GM18507 (cell line): ENCODE measurements at places on chromosomes 2 and 18.

GRCh38 chr18:49162226-49162864 lies 211.6 kb upstream of the SMAD7 start:
- no peak for DNase-seq

GRCh38 chr2:23066686-23067085 lies 318.3 kb upstream of the KLHL29 start:
- DNase-seq: no peak

GRCh38 chr18:8602040-8602439 lies 7.2 kb upstream of the RAB12 start:
- DNase-seq: no peak

GRCh38 chr2:98310010-98310409 lies 36.2 kb upstream of the CNGA3 start:
- no peak for DNase-seq

DNA sequence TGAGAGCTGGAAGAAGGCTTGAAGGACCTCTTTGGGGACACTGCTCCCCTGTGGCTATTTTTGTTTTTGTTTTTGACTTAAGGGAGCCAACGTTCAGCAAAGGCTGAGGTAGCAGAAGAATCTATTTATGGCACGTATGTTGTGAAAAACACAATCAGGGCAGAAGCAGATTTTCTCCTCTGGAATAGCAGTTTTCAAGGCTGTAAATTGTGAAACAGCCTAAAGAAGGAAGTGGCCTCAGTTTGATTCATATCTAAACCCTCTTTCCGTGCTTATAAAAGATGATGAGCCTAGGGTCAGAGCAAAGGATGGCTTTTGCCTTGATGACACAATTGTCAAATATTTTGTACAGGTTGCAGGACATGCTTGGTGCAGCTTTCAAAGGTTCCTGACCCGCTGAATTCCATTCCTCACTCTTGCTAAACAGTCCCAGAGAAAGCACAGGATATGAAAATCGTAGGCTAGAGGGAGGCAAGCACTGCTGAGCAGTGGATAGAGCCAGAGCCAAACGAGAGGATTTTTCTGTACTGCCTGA lies 106.2 kb upstream of the DLX2 start:
- no peak for DNase-seq

DNA sequence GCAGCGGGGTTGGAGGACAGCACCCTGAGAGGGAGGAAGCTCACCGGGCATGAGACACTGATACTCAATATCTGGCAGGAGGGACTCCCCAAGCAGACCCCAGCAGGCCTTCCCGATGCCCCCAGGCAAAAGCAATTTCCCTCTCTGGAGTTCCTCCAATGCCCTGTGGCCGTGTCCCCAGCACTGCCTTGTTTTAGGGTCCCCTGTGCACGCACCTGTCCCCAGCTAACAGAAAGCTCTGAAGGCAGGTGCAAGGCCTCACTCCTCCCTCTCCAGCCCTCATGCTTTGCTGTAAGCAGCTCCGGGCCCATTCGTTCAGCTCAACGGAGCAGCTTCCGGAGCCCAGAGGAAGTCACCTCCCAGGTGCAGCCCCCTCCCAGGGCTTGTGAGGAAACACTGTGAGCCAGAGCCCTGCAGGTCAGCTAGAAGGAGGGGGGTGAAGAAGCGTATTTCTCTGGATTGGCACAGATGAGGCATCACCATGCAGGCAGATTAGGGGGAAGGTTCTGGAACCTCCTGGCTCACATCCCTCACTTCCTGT lies 50.3 kb upstream of the ID2 start:
- no peak for DNase-seq

DNA sequence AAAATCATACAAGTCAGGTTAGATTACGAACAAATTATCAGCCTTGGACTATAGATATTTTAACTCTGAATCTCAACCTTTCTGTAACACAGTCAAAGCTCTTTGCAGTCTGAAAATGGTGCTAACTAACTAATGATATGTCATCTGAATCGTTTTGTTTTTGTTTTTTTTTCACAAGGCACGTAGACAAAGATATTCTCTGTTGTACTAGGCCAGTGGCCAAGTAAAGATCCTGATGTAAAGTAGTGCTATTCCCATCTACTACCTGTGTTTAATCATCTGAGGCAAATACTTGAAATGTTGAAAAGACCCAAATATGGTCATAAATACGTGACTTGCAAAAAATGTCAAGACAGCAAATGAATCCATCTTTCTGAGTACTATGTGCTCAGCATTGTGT lies 65.7 kb downstream of the REL start:
- DNase-seq: no peak

DNA sequence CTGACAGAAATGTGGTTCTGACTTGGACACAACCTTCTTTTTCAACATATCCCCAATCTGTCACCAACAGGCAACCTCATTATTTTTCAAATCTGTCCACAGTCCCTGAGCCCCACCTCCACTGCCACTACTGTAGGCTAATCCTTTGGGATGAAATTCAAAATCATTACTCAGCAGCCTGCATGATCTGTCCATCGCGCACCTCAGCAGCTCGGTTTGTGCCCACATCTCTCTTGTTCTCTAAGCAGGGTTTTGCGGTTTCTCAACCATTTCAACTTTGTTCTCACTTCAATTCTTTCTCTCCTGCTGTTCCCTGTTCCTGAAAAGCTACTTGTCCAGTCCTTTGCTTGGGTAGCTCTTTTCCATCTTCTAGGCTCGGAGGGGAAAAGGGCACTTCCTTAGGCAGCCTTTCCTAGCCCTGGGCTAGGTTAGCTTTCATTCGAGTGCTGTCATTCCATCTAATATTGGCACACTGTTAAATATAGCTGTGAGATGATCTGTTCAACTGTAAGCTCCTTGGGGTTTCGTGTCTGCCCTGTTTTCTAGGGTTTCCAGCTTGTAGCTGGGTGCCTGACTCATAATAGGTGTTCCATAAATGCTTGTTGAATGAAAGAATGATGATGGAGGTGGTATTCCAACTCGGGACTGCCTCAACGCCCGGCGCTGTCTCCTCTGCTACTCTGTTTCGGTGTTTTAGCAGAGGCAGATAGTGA lies 653 bp upstream of the ANKAR start:
- no peak for DNase-seq

DNA sequence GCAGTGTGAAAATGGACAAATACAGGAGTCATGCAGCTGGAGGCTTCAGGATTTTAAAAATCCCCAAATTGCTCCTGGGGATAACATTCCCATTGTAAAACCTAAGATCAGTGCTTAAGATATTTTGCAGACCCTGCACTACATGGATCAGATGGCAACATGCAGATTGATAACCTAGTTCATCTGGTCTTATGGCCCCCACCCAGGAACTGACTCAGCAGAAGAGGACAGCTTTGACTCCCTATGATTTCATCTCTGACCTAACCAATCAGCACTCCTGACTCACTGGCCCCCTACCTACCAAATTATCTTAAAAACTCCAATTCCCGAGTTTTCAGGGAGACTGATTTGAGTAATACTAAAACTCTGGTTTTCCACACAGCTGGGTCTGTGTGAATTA lies 20.0 kb downstream of the SRBD1 start:
- DNase-seq: no peak

- no peak for DNase-seq
Measured at GRCh38 chr2:88690591-88691338, 708 bp upstream of the RPIA start.

DNA sequence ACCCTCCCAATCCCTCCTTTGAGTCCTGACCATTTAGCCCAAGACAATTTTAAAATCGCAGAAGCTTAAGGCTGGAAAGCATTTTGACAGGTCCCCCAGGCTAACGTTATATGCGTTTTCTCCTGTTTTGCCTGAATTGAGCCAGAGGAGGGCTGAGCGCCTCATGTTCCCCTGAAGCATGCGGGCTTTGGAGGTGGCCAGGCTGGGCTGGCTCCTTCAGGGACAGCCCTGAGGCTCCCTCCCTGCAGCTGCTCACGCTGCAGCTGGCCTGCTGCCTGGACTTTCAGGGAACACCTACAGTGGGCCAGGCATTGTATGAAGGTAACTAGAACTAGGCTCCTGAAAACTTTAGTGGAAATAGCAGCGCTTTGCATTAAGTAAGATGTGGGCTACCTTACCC lies 179.2 kb downstream of the ACKR3 start:
- no peak for DNase-seq

DNA sequence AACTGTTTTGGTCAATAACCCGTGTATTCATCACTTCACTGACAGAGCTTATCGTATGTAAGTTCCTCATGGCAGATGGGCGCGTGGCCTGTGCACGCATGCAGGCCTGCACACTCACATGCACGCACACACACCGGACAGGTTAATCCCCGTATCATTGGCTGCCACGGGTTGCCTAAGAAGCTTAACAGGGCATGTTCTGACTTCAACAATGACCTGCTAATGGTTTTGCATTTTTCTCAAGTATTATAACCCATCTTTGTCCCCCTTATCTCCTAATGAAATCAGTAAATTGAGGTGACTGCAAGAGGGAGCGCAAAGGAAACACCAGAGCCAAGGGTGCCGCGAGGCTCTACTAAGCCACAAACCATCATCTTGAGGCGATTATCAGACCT lies 399.0 kb upstream of the ID2 start:
- no peak for DNase-seq

DNA sequence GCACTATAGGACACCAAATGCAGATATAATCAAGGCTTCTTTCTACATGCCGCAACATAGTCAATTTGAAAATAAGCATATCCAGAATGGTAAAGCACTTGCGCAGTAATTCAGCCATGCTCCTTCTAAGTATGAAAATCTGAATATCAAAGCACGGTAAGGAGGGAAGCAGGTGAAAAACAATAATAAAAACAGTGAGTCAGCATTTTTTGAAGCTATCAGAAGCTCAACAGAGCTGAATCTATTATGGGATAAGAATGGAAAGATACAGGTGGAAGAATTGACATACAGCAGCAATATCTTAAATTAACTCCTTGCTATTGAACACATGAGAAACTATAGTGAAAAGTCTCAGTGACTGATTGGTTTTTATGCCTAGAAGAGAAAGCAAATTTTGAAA lies 266.3 kb downstream of the NRXN1 start:
- DNase-seq: no peak
